ENCODE measurements at places on chromosomes 4 and X.

DNA sequence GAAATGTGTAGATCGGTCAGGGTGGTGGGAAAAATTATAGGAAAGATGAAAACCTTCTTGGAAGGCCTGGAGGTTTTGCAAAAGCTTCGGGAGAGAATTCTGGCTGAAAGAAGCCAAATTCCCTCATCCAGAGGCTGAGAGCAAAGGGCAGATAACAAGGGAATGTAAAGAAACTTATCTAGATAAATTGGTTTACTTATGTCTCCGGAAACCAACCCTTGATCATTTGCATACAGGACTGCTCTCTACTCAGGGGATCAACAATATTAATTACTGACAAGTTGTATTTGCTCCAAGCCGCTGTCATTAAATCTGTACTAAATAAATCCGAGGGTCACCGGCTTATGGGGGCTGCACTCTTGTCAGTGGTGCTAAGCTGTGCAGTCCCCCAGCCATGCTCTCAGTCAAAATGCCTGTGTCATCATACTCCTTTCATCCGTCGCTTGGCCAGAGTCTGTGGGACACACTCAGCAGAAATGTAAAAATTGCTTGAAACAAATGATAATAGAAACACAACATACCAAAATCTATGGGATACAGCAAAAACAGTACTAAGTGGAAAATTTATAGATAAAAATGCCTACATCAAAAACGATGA is 715.7 kb downstream of the KCTD8 start:
- no peak for DNase-seq

GRCh38 chrX:121308276-121308805 is 260.9 kb downstream of the GLUD2 start:
- DNase-seq: no peak

GRCh38 chrX:70504772-70505450 is 60.3 kb downstream of the DLG3 start:
- no peak for DNase-seq

DNA sequence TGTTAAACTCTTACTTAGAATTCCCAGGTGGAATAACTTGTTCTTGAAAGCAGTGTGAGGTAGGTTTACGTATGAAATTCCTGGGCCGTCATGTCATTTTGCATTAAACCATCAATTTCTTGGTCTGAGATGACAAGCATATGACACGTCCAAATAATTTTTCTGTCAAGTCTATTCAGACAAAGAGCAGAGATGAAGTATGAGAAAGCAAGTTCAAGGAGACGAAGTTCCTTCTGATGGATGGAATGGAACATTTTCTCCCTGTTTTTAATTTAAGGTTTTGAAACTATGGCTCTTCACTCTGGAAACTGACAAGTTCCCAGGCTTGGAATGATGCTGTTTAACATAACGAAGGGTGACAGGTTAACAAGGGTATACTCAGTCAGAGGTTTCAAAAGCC is 252.8 kb upstream of the SFRP2 start:
- no peak for DNase-seq

DNA sequence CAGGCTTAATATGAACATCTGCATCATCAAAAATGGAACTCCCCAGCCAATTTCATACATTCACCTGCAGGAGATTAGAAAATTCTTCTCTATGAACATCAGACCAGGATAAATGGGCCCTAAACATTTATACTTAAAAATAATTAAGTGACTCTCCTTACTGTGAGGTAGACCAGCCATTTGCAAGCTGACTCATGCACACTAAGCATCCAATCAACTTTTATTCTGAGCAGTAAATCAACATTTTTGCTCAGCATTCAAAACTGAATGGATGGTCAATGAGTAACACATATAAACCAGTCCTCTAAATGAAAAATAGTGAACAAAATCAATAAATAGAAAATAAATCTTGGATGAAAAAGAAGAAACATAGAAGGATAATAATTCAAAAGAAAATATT is 19.9 kb upstream of the PCDH10 start:
- no peak for DNase-seq

GRCh38 chrX:20032201-20032600 is 41.3 kb upstream of the BCLAF3 start:
- no peak for DNase-seq

GRCh38 chr4:27861381-27861787 is 1000.7 kb downstream of the STIM2 start:
- DNase-seq: peak; percentile 2

DNA sequence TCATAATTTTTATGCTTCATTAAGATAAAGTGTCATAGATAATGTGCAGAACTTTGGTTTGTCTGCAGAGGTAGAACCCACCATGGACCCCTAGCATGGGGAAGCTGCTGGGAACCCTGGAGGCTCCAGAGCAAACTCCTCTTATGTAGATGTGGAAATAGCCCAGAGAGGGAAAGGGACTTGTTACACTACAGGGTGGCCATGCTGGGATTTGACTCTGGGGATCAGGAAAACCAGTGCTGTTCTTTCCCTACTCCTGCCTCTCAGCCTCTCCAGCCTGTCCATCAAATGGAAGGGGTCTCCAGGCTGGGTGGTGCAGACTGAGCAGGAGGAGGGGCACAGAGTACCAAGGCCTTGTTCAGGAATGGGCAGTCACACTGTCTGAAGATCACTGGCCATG is 54.2 kb downstream of the MSX1 start:
- DNase-seq: no peak

DNA sequence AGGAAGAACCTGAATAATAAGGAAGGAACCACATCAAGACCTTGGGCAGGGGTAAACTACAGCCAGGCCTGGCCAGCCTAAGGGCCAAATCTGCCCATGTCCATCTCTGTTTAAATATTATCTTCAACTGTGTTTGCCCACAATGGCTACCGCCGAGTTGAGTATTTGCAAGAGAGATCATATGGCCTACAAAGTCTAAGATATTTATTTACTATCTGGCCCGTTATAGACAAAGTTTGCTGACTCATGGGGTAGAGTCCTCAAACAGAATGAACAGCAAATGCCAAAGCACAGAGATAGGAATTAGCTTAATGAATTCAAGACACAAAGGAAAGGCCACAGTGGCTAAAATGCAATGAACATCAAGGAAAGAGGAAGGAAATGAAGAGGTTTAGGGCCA is 44.8 kb downstream of the RPS6KA3 start:
- DNase-seq: no peak

DNA sequence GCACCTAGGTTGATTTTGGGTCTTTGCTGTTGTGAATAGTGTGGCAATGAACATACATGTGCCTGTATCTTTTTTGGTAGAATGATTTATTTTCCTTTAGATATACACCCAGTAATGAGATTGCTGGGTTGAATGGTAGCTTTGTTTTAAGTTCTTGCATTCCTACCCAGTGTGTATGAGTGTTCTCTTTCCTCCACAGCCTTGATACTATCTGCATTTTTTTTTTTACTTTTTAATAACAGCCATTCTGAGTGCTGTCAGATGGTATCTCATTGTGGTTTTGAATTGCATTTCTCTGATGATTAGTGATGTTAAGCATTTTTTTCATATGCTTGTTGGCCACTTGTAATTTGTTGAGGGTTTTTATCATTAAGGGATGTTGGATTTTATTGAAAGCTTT is 351.8 kb upstream of the GNPDA2 start:
- DNase-seq: no peak

GRCh38 chr4:130053723-130054122 is 957.8 kb downstream of the C4orf33 start:
- no peak for DNase-seq

GRCh38 chrX:13081395-13082205 is 37.2 kb upstream of the FAM9C start:
- no peak for DNase-seq

- no peak for DNase-seq
Measured at GRCh38 chr4:145679991-145680455, at the start of gene C4orf51. C4orf51 (plus strand) TSS chr4:145680146; CDS start chr4:145680204, 58 bp downstream.

- DNase-seq: no peak
Measured at GRCh38 chr4:136800248-136800647, 732.0 kb downstream of the PCDH18 start.

- DNase-seq: peak; percentile 47
Measured at GRCh38 chrX:13377550-13377934, 57.7 kb upstream of the ATXN3L start.
